GM12891 (cell line): ENCODE measurements at places on chromosomes 6 and 20.

GRCh38 chr6:144429753-144430152 lies 144.6 kb downstream of the UTRN start:
- DNase-seq: no peak

- DNase-seq: no peak
Measured at GRCh38 chr6:73942592-73943186, 246.7 kb downstream of the CD109 start.

DNA sequence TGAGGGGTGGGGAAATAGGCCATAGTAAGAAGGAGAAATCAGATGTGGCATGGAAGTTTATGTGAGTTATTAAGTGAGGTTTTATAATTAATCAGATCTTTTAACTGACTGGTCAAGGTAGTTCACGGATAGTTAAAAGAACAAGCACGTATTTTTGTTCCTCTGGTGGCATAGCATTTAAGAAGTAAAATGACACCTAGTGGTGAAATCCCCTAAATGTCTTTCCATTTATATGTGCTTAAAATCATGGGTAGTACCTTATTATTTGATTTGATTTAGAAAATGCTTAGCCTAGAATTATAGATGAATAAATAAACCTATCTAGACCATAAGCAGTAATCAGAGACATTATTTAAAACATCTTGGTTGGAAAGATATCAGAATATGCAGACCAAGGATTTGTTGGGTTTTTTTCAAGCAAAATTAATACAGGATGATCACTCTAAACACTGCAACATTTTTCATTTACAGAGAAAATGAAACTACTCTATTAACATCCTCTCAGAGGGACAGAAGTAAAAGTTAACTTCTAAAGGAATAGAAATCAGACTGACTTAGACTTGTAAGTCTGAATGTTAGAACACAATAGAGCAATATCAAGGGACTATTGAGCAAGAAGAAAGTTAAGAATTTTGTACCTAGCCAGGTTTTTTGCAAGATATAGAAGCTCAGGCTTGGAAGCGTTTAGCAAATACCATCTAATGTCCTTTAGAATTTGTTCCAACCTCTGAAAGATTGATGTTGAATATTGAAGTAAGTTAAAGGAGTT lies 81.1 kb downstream of the STXBP5 start:
- DNase-seq: peak; percentile 3

DNA sequence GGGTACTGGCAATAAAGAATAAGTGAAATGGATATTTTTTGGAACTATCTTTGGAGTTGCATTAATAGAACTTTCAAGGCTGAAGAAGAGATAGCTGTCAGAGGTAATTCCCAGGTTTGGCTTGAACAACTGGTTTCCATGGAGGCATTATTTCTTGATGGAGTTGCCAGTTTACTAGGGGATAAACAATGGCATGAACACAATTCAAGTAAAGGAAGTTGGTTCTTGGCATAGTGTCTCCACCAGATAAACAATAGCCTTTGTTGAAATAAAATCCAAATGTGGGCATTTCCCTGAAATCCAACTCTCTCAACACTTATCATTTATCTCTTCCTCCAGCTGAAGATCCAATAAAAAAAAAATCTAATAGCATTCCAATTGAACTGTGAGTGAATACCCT lies 454.9 kb downstream of the C6orf118 start:
- DNase-seq: no peak

DNA sequence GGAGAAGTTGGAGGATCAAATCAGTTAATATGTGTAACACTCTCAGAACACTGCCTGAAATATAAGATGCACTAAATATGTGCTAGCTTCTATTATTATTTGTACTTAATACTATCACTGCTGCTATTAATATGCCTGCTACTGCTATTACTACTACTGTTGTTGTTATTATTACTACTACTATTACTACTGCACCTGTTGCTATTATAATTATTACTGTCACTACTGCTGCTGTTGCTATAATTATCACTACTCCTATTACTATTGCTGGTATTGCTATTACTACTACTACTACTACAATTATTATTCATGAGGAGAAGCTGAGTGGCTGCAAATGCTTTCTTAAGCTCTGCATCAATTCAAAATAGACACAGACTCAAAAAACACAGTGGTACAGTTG lies 16.7 kb upstream of the SSTR4 start:
- DNase-seq: no peak

DNA sequence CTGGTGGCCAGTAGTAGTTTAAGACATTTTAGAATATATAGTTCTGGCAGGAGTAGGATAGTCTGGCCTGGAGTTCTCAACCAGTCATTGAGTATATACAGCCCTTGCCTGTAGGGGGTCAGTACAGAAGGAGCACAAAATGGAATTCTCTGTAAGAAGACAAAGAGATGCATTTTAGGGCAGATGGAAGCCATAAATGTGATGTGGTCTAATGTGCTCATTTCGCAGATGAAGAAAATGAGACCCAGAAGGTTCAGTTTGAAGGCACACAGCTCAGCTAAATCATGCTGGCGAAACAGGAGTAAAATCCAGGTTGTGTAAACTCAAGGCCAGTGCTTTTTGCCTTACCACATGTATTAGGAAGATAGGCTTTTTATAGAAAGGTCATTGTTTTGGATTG lies 29.6 kb downstream of the QKI start:
- DNase-seq: no peak

DNA sequence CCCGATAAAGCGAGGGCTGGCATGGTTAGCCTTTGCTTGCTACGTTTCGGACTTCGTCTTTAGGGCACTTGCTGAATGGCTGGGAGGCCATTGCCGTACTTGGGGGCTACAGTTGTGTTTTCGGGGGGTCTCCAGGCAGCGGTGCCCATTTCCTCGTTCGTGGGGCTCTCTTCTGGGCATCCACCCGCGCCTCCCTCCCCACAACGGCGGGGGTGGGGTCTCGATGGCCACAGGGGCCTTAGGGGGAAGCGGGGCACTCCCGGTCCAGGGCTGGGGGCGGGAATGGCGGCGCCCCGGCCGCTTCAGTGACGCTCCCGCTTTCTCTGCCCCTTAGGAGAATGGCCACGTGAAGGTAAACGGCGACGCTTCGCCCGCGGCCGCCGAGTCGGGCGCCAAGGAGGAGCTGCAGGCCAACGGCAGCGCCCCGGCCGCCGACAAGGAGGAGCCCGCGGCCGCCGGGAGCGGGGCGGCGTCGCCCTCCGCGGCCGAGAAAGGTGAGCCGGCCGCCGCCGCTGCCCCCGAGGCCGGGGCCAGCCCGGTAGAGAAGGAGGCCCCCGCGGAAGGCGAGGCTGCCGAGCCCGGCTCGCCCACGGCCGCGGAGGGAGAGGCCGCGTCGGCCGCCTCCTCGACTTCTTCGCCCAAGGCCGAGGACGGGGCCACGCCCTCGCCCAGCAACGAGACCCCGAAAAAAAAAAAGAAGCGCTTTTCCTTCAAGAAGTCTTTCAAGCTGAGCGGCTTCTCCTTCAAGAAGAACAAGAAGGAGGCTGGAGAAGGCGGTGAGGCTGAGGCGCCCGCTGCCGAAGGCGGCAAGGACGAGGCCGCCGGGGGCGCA lies 2.4 kb downstream of the MARCKS start:
- no peak for DNase-seq

- no peak for DNase-seq
Measured at GRCh38 chr20:33372993-33373441, 28.3 kb downstream of the CDK5RAP1 start.

- no peak for DNase-seq
Measured at GRCh38 chr6:4571011-4571410, 205.2 kb upstream of the CDYL start.

DNA sequence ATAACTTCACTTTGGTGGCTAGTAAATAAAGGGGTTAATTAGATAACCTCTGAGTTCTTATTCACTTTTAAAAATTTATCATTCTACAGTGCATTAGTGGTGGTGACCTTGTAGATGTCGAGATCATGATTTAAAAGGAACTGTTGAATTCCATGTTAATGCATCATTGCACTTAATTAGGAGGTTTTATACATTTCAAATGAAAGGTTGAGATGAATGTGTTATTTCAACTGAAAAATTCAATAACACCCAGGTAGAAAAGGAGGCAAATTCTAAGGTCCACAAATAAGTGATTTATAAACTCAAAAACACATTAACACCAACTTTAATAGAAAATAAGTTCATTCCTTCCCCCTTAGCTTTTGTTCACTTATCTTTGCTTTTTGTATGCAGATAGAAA lies 58.3 kb upstream of the TMEM170B start:
- DNase-seq: no peak

GRCh38 chr6:41713650-41714291 lies 21.6 kb downstream of the TFEB start:
- DNase-seq: no peak

GRCh38 chr6:69796073-69796641 lies 653 bp downstream of the LMBRD1 start:
- no peak for DNase-seq

GRCh38 chr6:33915134-33915533 lies 111.3 kb upstream of the MLN start:
- no peak for DNase-seq

GRCh38 chr6:19753826-19754225 lies 83.3 kb upstream of the ID4 start:
- DNase-seq: no peak

GRCh38 chr6:158698931-158699330 lies 49.1 kb downstream of the SYTL3 start:
- no peak for DNase-seq

DNA sequence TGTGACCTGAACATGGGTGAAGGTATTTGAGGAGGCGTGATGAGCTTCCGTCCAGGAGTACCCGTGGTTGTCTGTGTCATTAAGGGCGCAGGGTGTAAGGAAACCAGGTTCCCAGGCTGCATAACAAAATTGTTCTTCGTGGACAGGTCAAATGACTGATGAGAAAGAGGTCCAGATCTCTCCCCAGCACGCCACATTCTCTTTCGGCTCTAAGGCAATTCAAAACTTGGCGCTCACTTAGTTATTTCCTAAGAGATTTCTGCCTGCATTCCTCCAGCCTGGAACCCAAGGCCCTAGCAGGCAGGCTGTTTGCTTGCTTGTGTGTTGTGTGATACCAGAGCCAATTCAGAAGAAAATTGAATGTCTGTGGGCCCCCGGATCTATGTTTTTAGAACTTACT lies 139.9 kb downstream of the AGPAT4 start:
- no peak for DNase-seq

- DNase-seq: peak; percentile 49
Measured at GRCh38 chr6:73451223-73452106, 632 bp downstream of the CGAS start.

- no peak for DNase-seq
Measured at GRCh38 chr20:55714082-55714481, 291.2 kb downstream of the CBLN4 start.
